ENCODE measurements at places on chromosomes 3 and 15. TPM values are rescaled to one million over a fixed set of nuclear protein-coding genes. Genes with fewer than 3 reads are reported as not detected.
A peak's percentile ranks its signal among the peaks of the same experiment; 100 is the strongest.

DNA sequence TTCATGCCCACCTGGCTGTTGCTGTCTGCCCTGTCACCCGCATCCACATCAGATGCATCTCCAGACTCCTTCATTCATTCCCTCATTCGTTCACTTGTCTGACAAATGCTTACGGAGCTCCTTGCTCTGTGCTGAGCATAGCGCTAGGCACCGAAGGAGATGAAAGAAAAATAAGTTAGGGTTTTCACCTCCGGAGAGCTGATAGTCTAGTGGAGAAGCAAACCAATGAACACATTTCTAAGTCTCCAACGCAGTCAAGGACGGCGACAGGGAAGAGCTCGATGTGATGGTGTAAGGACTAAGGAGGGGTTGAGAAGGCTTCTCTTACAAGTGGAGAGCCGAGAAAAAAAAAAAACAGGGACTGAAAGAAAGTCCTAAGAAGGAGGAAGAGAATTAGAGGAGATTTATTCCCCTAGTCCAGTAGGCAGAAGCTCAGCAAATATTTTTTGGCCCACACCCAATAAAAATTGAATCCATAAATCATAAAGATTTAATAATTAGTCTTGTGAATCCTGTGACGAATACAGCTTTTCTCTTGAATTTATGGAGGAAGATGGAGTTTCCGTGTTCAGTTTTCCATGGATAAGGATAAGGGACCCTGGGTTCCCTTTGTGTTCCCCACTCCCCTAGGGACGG is 127.2 kb upstream of the DLG1 start:
- no peak for DNase-seq

GRCh38 chr3:69927571-69927970 is 72.0 kb upstream of the SAMMSON start:
- no peak for DNase-seq

GRCh38 chr3:71753701-71754609 is at the start of gene GPR27:
Gene GPR27, plus strand, starts transcription at chr3:71753855. Its CDS starts 195 bp downstream, at chr3:71754050.
- DNase-seq, result no peak

- DNase-seq, result no peak
Observed at GRCh38 chr3:133504736-133505135, 68.8 kb upstream of the CDV3 start.

- DNase-seq, result no peak
Observed at GRCh38 chr3:12363397-12364195, 74.7 kb downstream of the PPARG start.

DNA sequence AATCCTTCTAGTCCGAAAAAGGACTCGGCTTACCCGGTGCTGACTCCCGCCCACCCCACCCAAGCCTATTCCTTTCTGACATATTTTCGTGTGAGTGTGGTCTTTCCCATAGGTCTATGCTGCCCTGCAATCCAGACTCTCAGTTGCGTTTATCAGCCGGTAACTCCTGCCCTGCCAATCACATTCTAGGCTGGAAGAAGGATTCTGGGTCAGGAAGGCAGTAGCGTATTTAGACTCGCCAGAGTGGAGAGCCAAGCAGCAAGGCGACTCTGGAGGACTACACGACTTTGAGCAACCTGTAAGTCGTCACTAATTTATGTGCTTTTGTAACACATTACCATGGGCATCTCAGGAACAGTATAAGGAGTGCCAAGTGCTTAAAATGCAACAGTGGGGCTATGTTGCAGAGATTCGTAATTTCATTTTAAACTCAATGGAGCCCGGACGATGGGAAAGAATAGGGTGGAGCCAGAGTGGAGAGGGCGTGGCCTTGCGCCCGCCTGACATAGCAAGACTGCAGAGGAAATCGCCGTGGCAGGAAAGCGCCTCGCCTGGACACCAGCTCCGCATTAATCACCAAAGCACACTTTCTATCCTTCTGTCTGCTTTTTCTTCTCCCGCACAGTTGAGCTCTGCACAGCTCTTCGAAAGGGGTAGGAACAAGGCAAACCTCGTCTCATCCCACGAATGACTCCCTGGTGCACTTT is 1044.2 kb downstream of the AGBL1 start:
- no peak for DNase-seq

- no peak for DNase-seq
Observed at GRCh38 chr3:112395181-112395895, 62.4 kb downstream of the CD200 start.

- DNase-seq, result no peak
Observed at GRCh38 chr15:69515508-69515907, 62.9 kb downstream of the RPLP1 start.

- no peak for DNase-seq
Observed at GRCh38 chr15:81069356-81069755, 64.7 kb upstream of the CFAP161 start.

- no peak for DNase-seq
Observed at GRCh38 chr3:56355570-56356185, 112.6 kb downstream of the ERC2 start.

DNA sequence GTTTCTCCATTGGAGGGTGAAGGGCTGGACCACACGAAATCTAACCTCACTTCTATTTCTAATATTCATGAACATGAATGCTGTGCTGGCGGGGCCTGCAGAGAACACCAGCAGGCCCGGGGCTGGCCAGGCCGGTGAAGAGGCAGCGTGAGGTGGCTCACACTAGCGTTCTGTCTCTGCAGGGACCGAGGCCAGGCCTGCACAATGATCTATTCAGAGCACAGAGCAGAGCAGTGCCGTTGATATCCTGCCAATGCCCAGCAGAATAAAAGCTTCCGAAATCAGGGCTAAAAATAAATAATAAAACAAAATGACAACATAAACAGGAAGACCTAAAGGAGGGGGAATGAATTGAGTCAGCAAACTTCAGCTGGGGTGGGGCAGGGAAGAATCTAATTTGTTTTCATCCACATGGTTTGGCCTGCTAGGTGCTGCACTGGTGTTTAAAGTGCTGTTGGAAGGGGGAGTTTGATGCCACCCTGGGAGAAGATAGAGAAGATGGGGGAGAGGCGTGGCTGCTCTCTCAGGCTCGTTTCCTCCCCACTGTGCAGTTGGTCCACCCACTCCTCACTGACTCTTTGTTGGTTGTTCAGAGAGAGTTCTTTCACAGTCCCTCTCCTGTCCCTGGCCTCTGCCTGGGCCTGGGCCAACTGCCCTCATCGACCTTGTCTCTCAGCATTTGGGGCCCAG is 837.1 kb downstream of the AGBL1 start:
- no peak for DNase-seq

GRCh38 chr3:18393906-18394305 is 31.2 kb downstream of the SATB1 start:
- DNase-seq, result no peak

- no peak for DNase-seq
Observed at GRCh38 chr15:89051875-89052274, 36.4 kb upstream of the ABHD2 start.

DNA sequence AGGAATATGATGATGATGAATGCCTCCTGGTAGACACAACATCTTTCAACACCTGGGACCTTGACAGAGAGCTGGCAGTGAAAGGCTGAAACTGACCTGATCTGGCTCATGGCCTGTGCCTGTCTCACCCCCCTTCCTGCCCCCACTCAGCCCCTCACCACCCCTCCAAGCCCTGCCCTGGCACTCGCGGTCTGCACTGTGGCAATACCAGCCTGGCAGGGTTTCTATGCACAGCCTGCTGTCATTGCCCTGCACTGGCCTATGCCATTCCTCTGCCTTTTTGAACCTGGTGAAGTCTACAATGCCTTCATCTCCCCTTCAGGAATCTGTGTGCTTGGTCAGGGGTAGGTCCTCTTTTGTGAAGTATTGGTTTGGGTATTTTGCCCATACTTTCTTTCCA is 56.5 kb downstream of the ACAD9 start:
- peak; percentile 4 for DNase-seq

DNA sequence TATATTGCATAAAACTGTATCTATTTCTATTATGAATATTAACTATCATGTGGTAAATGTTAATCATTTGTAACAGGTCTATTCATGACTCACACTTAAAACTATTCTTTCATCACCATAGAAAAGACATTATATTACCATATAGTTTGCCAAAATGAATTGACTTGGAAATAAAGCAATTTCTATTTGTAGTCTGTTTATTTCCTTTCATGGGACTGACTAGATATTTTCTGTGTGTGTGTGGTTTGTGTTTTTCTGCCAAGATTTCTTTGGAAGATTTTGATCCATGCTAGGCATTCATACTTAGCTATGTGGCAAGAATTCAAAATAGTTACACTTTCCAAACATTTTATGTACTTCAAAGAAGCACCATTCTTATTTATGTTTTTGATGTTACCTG is 522.5 kb upstream of the AGTR1 start:
- no peak for DNase-seq

Gene MITF
- 68.6 TPM for total RNA-seq

Gene ISG20
- total RNA-seq, result 11.1 TPM

Gene SH2D7
- total RNA-seq, result not detected

Gene GRAMD1C
- 3.0 TPM for total RNA-seq

Gene WNT5A
- total RNA-seq, result 2.8 TPM

Gene INAFM2
- 48.9 TPM for total RNA-seq

Gene MYH15
- 0.48 TPM for total RNA-seq

Gene PLA2G4B
- total RNA-seq, result 1.3 TPM

Gene IMPG2
- total RNA-seq, result 0.15 TPM

Gene PLSCR2
- not detected for total RNA-seq

Gene UROC1
- total RNA-seq, result not detected

Gene ASB14
- 2.5 TPM for total RNA-seq

Measured in right atrium auricular region (tissue), 2 donors.